ENCODE measurements at places on chromosomes 3 and 15.
A peak's percentile ranks its signal among the peaks of the same experiment; 100 is the strongest.

- DNase-seq: peak; percentile 43
These were observed 85.3 kb upstream of the LIMD1 start for GRCh38 chr3:45509038-45509767.

DNA sequence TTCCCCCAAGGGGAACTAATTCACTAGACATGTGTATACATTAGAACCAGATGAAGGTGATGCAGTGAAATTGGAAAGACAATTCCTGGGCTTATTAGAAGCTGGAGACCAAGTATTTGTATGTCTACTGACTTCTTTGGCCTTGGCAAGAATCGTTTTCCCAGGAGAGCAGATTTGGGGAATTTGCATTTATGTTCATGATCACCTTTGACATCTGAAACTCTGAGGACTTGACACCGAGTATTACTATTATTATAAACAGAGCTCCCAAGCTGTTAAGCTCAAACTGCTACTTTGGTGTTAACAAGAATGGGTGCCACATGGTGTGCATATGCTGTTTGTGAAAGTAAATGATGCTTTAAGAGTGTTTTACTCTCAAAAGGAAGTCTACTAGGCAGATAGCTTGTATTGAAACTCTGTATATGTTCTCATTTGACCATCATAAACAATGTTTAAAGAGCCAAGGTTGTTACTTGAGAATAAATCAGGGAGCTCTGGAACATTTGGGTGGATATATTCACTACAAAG lies 519.8 kb upstream of the GOLIM4 start:
- no peak for DNase-seq

DNA sequence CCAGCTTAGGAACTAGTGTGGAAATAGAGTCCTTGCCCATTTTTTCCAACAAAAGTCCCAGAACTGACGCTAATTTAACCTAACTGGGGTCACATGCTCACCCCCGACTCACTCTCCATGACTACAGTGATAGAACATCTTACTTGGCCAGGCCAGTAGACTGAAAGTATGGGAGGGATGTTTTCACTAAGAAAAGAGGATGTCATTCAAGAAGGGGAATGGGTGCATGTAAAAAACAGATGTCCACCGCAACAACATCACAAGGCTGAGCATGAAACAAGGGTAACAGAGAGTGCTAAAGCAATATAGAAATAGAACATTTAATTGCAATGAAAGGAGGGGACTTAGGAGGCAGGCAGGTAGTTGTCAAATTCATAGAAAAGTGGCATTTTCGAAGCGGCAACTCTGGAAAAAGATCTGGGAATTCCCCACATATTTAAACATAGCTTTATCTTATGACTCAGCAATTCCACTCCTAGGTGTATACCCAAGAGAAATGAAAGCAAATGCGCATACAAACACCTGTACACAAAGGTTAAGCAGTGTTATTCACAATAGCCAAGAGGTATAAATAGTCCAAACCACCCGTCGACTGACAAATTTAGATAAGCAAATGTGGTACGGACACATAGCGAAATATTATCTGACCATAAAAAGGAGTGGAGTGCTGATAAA lies 41.1 kb upstream of the UBE2E2 start:
- DNase-seq: no peak

GRCh38 chr3:127749787-127750225 lies 72.5 kb downstream of the MGLL start:
- DNase-seq: no peak

- DNase-seq: no peak
These were observed 77.8 kb downstream of the SENP2 start for GRCh38 chr3:185663929-185664328.

DNA sequence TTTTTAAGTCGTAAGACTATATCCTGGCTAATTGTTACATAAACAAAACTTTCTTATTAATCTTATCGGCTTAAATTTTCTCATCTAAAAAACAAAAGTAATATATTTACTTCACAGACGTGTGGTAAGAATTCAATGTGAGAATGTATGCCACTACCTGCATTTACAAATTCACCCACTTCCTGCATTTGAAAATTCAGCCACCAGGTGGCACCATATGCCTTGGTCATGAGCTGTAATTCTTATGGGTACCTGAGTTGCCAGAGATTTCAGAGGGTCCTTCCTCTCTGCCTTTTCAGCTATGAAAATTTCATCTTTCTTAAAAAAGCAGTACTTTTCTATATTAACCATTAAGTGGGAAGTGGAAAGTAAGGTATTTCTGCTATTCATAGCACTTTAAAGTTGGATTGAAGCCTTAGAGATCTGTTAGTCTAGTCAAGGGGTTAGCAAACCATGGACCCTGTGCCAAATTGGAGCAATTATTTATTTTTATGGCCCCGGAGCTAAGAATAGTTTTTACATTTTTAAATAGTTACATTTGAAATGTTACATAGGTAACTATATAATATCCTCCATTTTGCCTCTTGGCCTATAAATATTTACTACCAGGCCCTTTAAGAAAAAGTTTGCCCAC lies 127.8 kb downstream of the HCN4 start:
- DNase-seq: peak; percentile 27

Measured in nucleus accumbens (tissue), 56 donors.